Thyroid gland (tissue), 4 donors: ENCODE measurements at places on chromosomes 2 and 18.

- no peaks in the 10 kb centered on the region for H3K27me3 ChIP-seq
- H3K4me3 ChIP-seq, result no peak overlapping the region
- no peaks in the 10 kb centered on the region for H3K36me3 ChIP-seq
- DNase-seq, result no peak
Observed at GRCh38 chr2:33314541-33314940, 161.9 kb upstream of the RASGRP3 start.

GRCh38 chr2:160683206-160683605 is 189.6 kb upstream of the RBMS1 start:
- no peak overlapping the region for H3K4me3 ChIP-seq
- H3K27me3 ChIP-seq, result no peaks in the 10 kb centered on the region
- no peaks in the 10 kb centered on the region for H3K4me1 ChIP-seq

DNA sequence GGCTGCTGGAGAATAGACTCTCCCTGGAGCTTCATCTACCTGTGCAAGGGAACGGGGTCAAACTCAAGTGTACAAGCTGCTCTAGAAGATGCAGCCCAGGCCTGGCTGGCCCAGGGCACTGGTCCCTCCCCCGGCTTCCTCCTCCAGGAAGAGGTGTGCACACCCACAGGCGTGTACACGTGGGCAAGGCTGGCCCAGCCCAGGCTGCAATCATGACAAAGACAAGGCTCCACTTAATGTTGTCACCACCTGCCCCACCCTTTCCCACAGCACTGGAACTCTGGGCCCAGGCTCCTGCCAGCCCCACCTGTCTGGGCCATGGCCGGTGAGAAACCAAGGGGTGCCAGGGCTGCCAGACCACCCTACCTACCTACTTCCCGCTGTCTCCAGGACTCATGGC is 29.6 kb upstream of the ALPP start:
- peaks cover 18% of the 10 kb centered on the region for H3K27me3 ChIP-seq
- H3K36me3 ChIP-seq, result no peaks in the 10 kb centered on the region
- no peak overlapping the region for H3K4me3 ChIP-seq

- peaks cover 14% of the 10 kb centered on the region for H3K4me1 ChIP-seq
- H3K27me3 ChIP-seq, result no peaks in the 10 kb centered on the region
- H3K27ac ChIP-seq, result no peak overlapping the region
- H3K36me3 ChIP-seq, result no peaks in the 10 kb centered on the region
- no peak for DNase-seq
- no peak overlapping the region for H3K4me3 ChIP-seq
Observed at GRCh38 chr2:109058802-109059201, 69.8 kb upstream of the EDAR start.

- no peaks in the 10 kb centered on the region for H3K27me3 ChIP-seq
- H3K4me3 ChIP-seq, result no peak overlapping the region
- no peaks in the 10 kb centered on the region for H3K36me3 ChIP-seq
- DNase-seq, result no peak
- peaks cover 3% of the 10 kb centered on the region for H3K4me1 ChIP-seq
- H3K27ac ChIP-seq, result no peak overlapping the region
Observed at GRCh38 chr2:203718087-203718486, 11.6 kb downstream of the CD28 start.

DNA sequence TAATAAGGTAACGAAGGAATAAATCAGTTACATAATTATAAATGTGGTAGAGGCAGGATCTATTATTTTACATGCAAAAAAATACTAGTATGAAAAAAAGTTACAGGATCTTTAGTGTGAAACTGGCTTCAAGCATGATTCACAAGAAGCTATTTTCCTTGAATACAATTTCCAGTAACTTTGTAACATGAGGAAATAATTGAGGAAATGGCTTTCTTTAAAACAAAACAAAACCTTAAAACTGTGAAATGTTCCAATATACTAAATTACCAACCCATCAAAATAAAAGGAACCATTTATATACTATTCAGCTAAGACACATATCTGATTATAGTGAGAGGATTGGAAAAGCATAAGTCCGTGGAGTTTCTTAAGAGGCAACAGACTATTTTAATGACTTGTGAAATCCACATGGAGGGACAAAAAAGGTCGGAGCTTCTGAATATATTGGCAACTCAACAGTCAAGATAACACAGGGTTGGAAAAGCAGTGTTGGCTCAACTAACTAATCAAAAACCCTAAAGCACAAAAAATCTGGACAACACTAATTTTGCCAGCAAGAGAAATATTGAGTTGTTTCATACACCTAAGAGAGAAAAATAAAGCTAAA is 10.6 kb downstream of the IRS1 start:
- DNase-seq, result no peak
- no peaks in the 10 kb centered on the region for H3K27me3 ChIP-seq
- no peak overlapping the region for H3K4me3 ChIP-seq
- H3K36me3 ChIP-seq, result peaks cover 2% of the 10 kb centered on the region
- H3K4me1 ChIP-seq, result peaks cover 36% of the 10 kb centered on the region

- no peak overlapping the region for H3K4me3 ChIP-seq
- DNase-seq, result no peak
- no peaks in the 10 kb centered on the region for H3K27me3 ChIP-seq
- no peak overlapping the region for H3K27ac ChIP-seq
- H3K36me3 ChIP-seq, result no peaks in the 10 kb centered on the region
Observed at GRCh38 chr2:100662866-100663265, 100.1 kb downstream of the PDCL3 start.

DNA sequence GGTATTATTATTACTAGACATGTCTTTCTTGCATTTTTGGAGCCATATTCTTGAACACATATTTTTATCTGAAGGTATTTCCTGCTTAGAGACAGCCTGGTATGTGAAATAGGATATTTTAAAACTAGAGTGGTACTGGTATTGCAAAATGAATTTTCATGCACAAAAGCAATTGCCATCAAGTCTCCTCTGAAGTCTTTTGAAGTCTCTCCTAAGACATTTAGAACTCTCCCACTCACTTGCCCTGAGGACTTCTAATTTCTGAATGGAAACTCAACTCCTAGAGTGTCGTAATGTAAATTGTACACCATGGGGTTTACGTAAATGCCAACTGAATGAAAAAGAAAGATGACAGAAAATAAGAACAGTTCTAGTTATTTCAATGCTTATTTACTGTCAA is 967.0 kb downstream of the DCDC2C start:
- H3K36me3 ChIP-seq, result no peaks in the 10 kb centered on the region
- H3K4me1 ChIP-seq, result no peaks in the 10 kb centered on the region
- no peaks in the 10 kb centered on the region for H3K27me3 ChIP-seq
- no peak for DNase-seq
- H3K27ac ChIP-seq, result no peak overlapping the region

DNA sequence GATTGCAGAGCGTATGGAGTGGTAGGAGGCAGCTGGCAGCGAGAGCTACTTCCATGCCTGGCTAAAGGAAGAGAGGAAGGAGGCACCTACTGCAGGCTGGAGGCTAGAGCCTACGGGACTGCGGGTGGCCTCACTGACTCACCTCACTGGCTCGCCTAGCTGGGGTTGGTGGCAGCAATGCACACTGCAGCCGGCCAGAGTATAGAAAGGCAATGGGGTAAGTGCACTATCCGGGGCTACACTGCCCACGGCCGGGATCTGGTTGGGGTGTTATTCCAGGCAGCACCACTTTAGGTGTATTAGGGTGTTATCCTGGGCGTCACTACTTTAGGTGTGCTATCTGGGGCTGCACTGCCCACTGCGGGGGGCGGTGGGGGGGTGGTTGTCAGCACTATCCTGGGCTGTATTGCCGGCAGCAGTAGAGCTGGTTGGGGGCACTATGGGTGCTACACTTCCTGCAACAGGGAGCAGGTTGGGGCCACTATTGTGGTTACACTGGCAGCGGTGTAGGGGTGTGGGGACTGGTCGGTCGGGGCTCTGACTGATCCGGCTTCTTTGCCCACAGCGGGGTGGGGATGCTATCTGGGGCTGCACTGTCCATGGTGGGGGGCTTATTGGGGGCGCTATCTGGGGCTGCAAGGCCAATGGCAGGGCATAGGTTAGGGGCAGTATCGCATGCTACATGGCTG is 33.3 kb upstream of the ANKRD62 start:
- no peak overlapping the region for H3K4me3 ChIP-seq
- no peaks in the 10 kb centered on the region for H3K36me3 ChIP-seq
- H3K27me3 ChIP-seq, result no peaks in the 10 kb centered on the region

GRCh38 chr2:120701499-120701898 is 34.2 kb upstream of the GLI2 start:
- no peak overlapping the region for H3K27ac ChIP-seq
- H3K4me1 ChIP-seq, result peaks cover 8% of the 10 kb centered on the region
- DNase-seq, result no peak
- no peaks in the 10 kb centered on the region for H3K27me3 ChIP-seq

- H3K4me3 ChIP-seq, result no peak overlapping the region
- DNase-seq, result no peak
- no peak overlapping the region for H3K27ac ChIP-seq
- no peaks in the 10 kb centered on the region for H3K4me1 ChIP-seq
- no peaks in the 10 kb centered on the region for H3K27me3 ChIP-seq
- H3K36me3 ChIP-seq, result no peaks in the 10 kb centered on the region
Observed at GRCh38 chr2:164920430-164920829, 34.9 kb downstream of the SLC38A11 start.
